Non-pigmented ciliary epithelial cell (primary cell): ENCODE measurements at places on chromosomes 7 and 10.

DNA sequence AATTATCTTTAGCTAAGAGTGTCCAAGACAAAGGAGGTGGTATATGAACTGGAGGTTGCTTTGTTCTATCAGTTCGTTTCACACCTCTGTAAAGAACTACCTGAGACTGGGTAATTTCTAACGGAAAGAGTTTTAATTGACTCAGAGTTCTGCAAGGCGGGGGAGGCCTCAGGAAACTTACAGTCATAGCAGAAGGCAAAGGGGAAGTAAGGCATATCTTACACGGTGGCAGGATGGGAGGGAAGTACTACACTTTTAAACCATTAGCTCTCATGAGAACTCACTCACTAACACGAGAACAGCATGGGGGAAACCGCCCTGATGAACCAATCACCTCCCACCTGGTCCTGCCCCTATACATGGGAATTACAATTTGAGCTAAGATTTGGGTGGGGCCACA is 1202.3 kb upstream of the LRRTM3 start:
- no peak for DNase-seq

DNA sequence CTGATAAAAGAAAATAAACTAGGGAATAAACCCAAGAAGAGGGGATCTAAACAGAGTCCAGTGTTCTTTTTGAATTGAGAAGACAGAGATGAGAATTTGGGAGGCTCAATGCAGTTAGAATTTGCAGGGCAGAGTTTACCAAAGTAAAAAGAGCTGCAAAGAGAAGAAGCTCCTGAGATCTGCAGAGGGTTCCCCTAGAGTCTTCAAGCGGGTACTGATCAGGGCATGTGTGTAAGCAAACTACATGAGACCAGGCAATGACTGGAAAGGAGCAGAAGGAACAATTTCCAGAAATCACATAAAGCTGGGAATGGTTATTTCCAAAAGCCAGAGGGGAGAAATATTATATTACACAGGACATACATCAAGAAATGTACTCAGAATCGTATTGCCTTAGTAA is 58.1 kb upstream of the TES start:
- no peak for DNase-seq

DNA sequence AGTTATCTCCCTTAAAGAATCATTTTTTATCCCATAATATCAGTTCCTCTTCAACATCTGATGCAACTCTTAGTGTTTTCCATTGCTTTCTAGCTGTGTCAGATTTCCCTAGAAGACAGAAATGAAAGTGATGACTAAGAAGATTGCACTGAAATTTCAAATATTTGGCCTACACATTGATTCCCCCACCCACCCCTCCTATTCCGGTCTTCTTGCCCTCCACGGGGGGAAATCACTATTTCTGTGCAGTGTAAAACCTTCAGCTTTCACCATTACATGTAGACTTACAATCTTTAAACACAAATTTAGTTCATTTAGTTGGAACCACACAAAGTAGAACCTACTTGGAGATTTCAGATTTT is 63.7 kb upstream of the IL6 start:
- DNase-seq: no peak

DNA sequence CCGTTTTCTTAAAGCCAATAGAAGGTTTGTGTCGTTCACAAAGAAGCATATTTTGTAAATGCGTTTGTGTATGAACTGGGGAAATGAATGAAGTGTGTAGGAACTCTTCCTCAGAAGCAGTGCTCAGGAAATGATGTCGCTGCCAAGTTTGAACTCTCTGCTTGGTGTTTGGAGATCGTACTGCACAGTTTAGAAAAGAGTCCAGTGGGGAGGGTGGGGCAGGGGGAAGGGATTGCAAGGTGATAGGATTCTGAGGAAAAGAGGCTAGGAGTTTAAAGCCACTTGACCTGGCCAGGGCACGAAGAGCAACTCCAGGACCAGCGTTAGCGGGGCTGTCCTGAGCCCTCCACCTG is 122.2 kb downstream of the CUBN start:
- no peak for DNase-seq

DNA sequence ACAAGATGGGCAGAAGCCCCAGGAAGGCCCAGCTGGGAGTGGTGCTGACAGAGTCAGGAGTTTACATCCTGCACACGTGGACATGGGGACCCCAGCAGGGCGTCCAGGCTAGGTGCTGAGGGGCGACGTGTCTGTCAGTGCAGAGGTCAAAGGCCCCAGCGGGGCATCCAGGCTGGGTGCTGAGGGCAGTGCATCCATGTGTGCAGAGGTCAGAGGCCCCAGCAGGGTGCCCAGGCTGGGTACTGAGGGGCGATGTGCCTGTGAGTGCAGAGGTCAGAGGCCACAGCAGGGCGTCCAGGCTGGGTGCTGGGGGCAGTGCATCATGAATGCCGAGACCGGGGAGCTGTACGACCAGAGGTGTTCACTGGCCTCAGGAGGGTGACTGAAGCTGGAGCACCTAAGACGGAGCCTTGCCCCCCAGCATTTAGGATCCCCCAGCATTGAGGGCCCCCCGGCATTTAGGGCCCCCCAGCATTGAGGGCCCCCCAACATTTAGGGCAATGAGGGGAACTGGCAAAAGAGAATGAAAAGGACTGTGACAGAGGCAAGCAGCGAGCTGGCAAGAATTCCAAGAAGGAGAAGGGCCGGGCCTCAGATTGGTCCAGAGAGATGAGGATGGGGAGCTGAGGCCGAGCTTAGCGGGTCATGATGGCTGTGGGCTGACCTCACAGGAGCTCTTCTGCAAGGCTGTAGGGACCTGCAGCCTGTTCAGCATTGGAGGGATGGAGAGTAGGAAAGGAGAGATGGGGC is 474.9 kb downstream of the PTPRN2 start:
- no peak for DNase-seq

DNA sequence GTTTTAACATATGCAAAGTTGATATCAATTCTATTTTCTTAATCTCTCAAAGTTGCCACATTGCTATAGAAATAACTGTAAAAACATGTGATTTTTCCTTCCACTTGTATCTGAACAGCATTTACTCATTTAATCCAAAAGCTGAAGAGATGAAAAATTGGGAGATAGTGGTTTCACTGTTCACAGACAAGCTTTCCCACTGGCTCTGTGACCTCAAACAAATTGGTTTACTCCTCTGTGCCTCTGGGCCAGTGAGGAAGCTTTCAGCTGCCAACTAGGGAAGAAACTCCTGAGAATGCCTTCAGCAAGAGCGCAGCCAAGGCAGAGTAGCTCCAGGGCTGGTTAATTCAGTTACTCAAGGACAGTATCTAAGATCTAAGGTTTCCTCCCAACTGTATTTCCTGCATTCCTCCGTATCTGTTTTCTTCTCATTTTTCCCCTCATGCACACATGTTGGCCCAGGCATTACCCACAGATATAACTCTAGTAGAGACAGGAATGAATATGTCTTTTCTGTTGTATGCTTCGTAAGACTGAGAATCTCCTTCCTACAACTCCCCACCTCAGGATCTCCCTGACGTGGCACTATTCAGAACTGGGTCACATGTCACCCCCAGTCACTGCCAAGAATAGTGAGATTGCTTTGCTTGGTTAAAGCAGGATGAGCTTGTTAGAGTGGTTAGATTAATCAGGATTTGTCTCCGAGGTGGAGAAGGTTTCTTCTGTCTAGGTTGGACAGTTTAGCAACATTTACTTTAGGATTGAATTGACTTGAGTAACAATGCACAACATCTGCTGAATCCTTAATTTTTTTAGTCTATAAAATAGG is 315.7 kb downstream of the NRG3 start:
- DNase-seq: no peak

DNA sequence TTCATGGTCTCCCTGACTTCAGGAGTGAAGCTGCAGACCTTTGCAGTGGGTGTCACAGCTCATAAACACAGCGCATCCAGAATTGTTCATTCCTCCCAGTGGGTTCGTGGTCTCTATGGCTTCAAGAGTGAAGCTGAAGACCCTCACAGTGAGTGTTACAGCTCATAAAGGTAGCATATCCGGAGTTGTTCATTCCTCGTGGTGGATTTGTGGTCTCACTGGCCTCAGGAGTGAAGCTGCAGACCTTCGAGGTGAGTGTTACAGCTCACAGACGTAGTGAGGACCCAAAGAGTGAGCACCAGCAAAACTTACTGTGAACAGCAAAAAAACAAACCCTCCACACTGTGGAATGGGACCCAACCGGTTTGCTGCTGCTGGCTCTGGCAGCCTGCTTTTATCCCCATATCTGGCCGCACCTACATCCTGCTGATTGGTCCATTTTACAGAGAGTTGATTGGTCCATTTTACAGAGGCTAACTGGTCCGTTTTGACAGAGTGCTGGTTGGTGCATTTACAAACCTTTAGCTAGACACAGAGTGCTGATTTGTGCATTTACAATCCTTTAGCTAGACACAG is 308.8 kb downstream of the PTPRN2 start:
- DNase-seq: no peak

DNA sequence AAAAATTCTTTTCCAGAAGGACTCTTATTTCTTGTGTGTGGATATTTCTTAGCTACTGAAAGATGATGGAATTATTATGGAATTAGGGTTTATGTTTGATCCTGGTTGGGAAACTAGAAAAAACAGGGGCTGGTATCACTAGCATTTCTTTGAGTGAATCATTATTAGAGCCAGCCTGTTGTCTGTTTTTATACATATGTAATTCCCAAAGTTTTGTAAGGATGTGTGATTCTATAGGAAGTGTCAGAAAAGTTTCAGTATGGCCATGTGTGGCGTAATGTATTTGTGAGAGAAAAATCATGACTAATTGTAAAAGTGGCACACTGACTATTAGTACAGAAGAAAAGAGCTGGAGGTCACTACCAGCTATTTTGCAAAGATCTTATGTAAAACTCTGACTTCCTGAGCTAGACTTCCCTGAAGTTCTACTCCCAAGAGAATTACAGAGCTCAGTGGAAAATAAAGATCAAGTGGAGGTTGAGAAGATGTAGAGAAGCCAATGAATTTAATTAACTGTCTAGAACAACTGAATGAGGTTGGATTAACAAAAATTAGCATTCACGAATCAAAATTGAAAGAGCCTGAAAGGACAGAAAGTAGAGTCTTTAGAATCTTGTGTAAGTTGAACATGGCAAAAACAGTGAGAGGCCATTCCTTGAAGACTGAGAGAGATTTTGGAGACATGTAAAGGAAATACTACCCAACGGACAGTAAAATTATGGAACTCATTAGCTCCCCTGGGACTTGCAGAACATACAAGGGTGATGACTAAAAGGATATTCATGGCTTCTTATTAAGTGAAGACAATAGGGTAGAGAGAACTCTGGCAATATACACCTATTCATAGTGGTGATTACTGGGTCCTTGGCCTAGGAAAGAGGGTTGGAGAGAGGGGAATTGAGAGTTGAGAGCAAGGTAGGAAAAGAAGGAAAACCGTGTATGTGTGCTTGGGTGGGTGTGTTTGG is 12.5 kb downstream of the ZNF365 start:
- DNase-seq: no peak

GRCh38 chr10:131702531-131703356 is 198.1 kb upstream of the PPP2R2D start:
- DNase-seq: no peak

GRCh38 chr7:65235586-65235985 is 138.1 kb upstream of the ZNF92 start:
- DNase-seq: no peak

GRCh38 chr10:108749042-108749441 is 1174.3 kb downstream of the XPNPEP1 start:
- no peak for DNase-seq

GRCh38 chr7:16615228-16615627 is 30.3 kb downstream of the ANKMY2 start:
- DNase-seq: no peak

- no peak for DNase-seq
Measured at GRCh38 chr10:70087616-70088307, 35.1 kb downstream of the MACROH2A2 start.

GRCh38 chr10:32377458-32378259 is 30.7 kb upstream of the EPC1 start:
- peak; percentile 13 for DNase-seq

GRCh38 chr10:4230036-4230435 is 445.0 kb upstream of the KLF6 start:
- no peak for DNase-seq

GRCh38 chr7:25829663-25830062 is 322.3 kb upstream of the NFE2L3 start:
- no peak for DNase-seq

- DNase-seq: no peak
Measured at GRCh38 chr10:29434111-29434510, 145.2 kb downstream of the LYZL1 start.

- no peak for DNase-seq
Measured at GRCh38 chr10:29657719-29658274, 23.0 kb upstream of the SVIL start.

GRCh38 chr10:24929056-24929544 is 23.3 kb downstream of the PRTFDC1 start:
- no peak for DNase-seq

DNA sequence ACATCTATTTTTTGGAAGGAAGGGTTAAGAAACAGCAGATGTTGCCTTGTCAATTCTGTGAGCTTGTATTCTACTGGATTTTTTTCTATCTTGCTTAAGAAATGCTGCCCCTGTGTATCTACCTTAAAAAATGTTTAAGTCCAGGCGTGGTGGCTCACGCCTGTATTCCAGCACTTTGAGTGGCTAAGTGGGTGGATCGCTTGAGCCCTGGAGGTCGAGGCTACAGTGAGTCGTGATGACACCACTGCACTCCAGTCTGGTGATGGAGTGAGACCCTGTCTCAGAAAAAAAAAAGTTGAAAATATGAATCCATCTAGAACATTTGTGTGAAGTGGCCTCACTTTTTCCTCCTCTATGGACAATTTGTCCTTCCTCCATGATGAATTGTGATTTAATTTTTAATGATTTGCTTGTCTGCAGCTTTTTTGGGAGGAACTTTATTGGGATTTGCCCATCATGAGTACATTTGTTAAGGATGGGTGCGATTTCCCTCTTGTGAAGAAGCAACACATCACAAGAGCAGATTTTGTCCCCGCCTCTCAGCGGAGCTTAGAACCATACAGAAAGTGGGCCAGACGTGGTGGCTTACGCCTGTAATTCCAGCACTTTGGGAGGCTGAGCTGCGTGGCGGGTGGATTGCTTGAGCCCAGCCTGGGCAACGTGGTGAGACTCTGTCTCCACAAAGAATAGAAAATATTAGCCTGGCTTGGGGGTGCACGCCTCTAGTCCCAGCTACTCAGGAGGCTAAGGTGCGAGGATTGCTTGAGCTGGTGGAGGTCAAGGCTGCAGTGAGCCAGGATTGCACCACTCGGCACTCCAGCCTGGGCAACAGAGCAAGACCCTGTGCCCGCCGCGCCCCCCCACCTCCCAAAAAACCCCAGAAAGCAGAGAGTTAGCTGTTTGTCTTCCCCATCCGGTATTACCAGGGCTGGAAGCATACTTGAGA is 57.7 kb downstream of the DNAJB6 start:
- no peak for DNase-seq
